ENCODE measurements at places on chromosomes 12 and 14. TPM values are rescaled to one million over a fixed set of nuclear protein-coding genes. Genes with fewer than 3 reads are reported as not detected.

DNA sequence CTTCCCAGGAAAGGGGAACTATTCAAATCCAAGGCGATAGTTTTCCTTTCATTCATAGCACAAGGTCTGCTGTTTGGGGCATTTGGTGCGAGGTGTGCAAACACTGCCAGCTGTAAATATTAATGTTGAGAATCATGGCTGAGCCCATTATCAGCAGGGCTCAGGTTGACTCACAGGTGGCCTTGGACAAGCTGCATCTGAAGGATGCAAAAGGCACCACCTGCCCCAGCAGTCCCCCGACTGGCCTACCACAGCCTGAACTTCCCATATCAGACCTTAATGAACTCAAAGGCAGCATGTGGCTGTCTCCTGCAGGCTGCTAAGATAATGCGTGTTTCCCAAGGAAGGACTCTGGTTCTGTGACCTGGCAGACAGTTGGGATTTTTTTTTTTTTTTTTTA lies 93.3 kb upstream of the MAP1LC3B2 start:
- H3K27ac ChIP-seq = no peak overlapping the region
- H3K4me3 ChIP-seq = no peak overlapping the region
- no peaks in the 10 kb centered on the region for H3K4me1 ChIP-seq
- no peaks in the 10 kb centered on the region for H3K27me3 ChIP-seq
- no peaks in the 10 kb centered on the region for H3K36me3 ChIP-seq

DNA sequence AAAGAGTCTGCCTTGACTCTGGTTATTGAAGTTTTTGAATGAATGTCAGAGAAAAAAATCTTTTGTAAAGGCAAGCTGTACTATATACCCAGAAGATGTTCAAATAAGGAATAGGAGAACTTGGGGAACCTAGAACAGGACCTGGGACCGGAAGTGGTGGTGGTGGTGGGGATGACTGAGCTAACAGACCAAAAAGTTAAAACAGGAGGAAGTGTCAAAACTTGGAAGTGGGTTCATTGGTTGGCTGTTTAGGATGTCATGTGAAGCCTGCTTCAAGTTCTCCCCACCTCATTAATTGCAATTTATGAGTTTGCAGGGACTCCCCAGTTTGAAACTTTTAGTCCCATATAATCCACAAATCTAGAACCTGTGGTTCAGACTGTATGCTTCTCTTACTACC lies 26.2 kb downstream of the PLXNC1 start:
- no peaks in the 10 kb centered on the region for H3K36me3 ChIP-seq
- no peak for DNase-seq
- H3K4me1 ChIP-seq = peaks cover 5% of the 10 kb centered on the region
- H3K27ac ChIP-seq = no peak overlapping the region
- peaks cover 4% of the 10 kb centered on the region for H3K27me3 ChIP-seq

GRCh38 chr12:120835657-120836056 lies 68.5 kb downstream of the SPPL3 start:
- no peaks in the 10 kb centered on the region for H3K36me3 ChIP-seq
- H3K27ac ChIP-seq = peak overlapping the region; percentile 99
- peak overlapping the region; percentile 27 for H3K4me3 ChIP-seq
- H3K27me3 ChIP-seq = no peaks in the 10 kb centered on the region

DNA sequence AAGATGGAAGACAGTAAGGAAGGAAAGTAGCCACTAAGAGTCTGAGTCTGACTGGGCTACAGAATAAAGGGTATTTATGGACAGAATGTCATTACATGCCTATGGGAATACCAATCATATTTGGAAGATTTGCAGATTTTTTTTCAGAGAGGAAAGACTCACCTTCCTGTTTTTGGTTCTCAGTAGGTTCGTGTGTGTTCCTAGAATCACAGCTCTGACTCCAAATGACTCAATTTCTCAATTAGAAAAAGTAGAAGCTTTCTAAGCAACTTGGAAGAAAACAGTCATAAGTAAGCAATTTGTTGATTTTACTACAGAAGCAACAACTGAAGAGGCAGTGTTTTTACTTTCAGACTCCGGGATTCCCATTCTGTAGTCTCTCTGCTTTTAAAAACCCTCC lies 15.4 kb upstream of the PAPLN start:
- H3K36me3 ChIP-seq = peaks cover 21% of the 10 kb centered on the region
- no peak overlapping the region for H3K4me3 ChIP-seq
- DNase-seq = no peak
- no peak overlapping the region for H3K27ac ChIP-seq
- H3K27me3 ChIP-seq = no peaks in the 10 kb centered on the region

The ATF7 gene
- 17.8 TPM for polyA plus RNA-seq

The ALG10B gene
- 1.1 TPM for polyA plus RNA-seq

The STX2 gene
- polyA plus RNA-seq = 23.7 TPM

Measured in cardiac muscle cell (in vitro differentiated cells and primary cell).